ENCODE measurements at places on chromosomes 7 and 10. TPM values are rescaled to one million over a fixed set of nuclear protein-coding genes. Genes with fewer than 3 reads are reported as not detected.

GRCh38 chr10:45470098-45471012 is 96.3 kb downstream of the ALOX5 start:
- DNase-seq, result no peak

DNA sequence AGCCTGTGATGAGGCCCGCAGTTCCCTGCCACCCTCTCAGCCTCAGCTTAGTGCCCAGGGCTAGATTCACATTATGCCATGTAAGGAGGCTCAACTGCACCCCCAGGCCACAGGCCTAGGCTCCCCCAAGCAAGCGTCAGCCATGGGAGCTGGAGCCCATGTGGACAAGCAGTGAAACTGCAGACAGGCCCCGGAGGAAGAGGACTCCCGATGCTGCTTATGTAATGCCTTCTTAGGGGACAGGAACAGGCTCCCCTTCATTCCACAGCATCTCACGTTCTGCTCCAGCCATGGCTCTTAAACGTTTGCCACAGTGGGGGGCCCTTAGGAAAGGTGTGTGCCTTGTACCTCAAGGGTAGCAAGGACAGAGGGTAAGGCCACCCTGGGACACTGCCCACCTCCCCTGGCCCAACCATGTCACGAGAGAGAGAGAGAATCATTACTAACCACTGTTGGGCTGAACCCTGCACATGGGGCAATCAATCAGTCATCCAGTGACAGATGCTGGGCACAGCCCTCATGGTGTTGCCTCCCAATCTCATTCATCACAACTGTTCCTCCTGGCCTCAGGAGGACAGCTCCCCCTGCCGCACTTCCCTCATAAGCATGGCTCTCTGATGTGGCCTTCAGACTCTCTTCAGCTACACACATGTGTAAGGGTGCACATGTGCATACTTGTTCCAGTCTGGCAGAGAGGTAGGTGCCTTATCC is 263.0 kb downstream of the GRID1 start:
- DNase-seq, result no peak

GRCh38 chr7:1963575-1963974 is 269.2 kb downstream of the MAD1L1 start:
- DNase-seq, result no peak

DNA sequence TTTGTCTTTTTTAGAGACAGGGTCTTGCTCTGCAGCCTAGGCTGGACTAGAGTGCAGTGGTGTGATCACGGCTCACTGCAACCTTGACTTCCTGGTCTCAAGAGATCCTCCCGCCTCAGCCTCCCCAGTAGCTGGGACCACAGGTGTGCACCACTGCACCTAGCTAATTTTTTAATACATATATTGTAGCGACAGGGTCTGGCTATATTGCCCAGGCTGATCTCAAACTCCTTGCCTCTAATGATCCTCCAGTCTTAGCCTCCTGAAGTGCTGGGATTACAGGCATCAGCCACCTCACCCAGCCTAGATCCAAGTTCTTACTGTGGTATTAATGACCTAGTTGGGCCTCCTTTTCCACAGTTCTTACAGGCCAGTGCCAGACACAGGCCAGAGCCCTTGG is 11.7 kb upstream of the SERPINE1 start:
- DNase-seq, result no peak

The CYP26C1 gene
- total RNA-seq, result not detected

DNA sequence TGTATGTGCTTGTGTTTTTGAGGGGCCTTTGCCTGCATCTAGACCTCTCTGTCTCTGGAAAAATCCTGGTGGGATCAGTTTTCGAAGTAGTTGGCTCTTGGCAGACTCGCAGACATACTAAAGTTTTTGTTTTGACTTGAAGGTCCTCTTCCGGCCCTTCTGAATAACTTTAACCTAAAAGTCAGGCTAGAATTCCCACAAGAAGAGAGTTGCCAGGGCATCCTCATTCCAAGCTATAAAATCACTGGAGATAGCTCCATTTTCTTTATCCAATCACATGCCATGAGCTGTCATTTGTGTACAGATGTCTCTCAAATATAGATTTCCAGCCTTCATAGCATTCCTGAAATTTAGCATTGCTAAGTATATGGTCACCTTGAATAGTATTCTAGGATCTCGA is 967.8 kb downstream of the LRMDA start:
- DNase-seq, result no peak

DNA sequence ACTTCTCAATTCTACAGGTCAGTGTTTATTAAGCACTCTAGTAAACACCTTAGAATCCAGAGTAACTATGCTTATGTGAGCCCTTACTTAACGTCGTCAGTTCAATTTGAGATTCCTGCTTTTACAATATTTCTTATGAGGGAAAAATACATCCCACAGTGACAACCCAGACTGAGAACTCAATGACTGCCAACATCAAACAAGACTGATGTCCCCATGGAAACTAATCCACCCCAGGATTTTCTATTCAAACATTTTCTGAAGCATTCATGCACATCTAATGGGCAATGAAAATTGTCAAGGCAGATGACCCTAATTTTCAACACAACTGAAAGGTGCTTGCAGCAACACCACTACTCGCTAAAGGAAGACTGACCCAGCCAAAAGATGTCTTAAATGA is 67.0 kb downstream of the ATE1 start:
- no peak for DNase-seq

GRCh38 chr10:121927318-121927840 is 452 bp downstream of the ATE1 start:
- DNase-seq, result peak; percentile 49

DNA sequence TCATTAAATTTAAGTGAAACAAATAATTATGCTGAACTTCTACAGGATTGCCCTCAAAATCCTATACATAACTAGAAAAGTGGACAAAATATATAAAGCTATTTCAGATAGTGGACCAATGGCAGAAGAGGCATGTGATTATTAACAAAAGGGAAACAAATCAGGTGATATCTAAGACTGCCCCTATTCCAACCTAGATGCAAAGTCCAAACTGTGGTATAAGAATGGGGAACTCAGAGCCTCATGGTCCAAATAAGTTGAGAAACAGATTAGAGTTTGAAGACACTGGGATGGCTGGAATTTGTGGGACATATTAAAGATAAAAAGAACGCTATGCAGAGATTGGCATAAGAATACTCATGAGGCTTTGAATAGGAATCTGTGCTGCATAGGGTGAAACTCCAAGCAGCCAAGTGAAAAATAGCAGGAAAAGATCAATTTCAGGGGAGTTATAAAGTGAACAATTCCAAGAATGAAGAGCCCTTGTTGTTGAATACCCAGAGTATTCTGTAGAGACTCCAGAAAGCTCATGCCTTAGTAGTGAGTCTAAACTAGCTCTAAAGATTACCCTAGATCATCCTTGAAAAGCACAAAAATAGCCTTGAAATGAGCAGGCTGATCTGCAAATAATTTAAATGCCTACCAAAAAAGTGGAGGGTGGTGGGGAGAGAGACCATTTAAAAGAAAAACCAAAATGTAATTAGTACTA is 152.4 kb downstream of the IMMP2L start:
- no peak for DNase-seq

- no peak for DNase-seq
Observed at GRCh38 chr10:121690152-121690848, 92.1 kb upstream of the FGFR2 start.

The GPC2 gene
- 9.6 TPM for total RNA-seq

DNA sequence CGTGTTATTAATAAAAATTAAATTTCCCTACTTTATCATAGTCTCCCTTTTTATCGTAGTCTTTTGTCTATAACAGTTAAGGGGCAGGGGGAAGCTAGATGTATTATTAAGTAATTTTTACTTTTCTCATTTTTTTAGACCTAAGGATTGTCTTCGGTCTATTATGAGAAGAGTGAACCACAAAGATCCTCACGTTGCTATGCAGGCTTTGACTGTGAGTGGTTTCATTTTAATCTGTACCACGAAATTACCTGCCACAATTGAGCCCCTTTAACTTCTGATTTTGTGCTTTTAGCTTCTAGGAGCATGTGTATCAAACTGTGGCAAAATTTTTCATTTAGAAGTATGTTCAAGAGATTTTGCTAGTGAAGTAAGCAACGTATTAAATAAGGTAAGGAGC is 40.6 kb downstream of the STAM start:
- no peak for DNase-seq

The ZP3 gene
- total RNA-seq, result not detected

The PAX4 gene
- not detected for total RNA-seq

- DNase-seq, result no peak
Observed at GRCh38 chr10:28155726-28156125, 147.1 kb downstream of the MPP7 start.

The ALOX5 gene
- total RNA-seq, result not detected

- DNase-seq, result no peak
Observed at GRCh38 chr10:51972733-51973346, 273.4 kb upstream of the CSTF2T start.

GRCh38 chr7:131544449-131545301 is 11.8 kb downstream of the PODXL start:
- DNase-seq, result peak; percentile 64

DNA sequence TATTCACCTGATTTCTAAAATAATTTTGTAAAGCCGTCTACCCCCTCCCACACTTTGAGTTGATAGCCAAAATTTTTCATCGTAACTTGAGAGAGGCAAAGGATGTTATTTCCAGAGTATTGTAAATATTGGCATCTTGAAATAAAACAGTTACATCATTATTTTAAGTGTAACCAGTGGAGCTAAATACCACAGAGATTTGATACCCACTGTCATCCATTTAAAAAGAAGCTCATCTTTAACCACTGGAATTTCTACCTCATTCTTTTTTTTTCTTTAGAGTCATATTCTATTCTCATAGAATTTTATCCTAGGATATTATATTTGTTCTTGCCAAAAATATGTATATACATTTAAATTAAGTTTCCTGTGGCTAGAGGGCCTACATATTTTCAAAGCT is 48.6 kb downstream of the CAMK1D start:
- DNase-seq, result no peak

GRCh38 chr7:141992156-141992555 is 3.5 kb upstream of the MGAM start:
- peak; percentile 13 for DNase-seq

- no peak for DNase-seq
Observed at GRCh38 chr7:18179093-18179492, 151.4 kb upstream of the PRPS1L1 start.

GRCh38 chr10:75612904-75613684 is 181.7 kb downstream of the LRMDA start:
- DNase-seq, result no peak

DNA sequence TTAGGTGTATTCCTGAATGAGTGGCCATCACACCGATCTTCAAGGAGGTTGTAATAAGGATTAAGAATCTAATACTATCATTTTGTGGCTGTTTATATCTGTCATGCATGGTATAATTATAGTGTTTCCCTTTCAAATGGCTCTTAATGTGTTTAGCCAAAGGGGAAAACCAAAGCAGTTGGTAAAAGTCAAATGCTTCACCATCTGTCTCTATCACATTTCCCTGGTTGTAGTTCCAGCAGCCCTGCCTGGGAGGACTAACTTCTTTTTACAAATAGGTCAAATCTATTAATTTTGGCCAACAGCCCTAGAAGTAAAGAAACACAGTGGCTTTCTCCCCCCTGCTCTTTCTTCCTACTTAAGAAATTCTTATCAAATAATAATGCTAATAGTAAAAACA is 56.7 kb downstream of the ZNF365 start:
- no peak for DNase-seq

The FAM25C gene
- not detected for total RNA-seq

GRCh38 chr7:26034391-26034790 is 117.6 kb upstream of the NFE2L3 start:
- no peak for DNase-seq

DNA sequence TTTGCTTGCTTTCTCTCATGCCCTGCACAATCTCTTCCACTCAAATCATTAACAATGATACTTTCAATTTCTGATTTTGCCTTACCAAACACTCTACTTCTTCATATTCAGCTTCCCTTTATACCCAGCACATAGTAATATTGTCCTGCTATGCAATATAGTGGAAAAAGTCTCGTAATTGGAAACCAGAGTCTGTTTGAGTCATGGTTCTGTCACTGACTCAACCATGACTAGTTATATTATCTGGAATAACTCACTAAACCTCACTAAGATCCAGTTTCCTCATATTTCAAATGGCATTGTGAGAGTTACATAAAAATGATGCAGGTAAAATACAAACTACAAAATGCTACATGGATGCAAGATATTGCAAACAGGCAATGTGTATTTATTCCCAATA is 98.5 kb upstream of the LRRTM3 start:
- peak; percentile 85 for DNase-seq

- no peak for DNase-seq
Observed at GRCh38 chr10:12655940-12656339, 306.6 kb downstream of the CAMK1D start.

DNA sequence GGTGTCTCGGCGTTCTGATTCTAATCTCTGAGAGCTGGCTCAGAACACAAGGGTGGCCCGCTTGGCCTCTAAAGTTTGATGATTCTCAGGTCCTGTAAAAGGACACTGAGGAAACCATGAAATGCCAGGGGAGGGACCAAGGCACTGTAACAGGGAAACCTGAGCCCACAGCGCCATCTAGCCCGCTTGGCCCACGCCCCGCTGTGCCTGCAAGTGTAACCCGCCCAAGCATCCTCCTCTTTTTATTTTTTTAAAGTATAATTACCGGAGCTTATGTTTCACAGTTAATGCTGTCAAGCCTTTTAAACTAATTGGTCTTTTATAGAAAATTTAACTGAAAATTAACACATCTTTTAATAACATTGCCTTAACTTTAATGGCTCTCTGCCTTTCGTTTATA is 734.7 kb downstream of the KCNMA1 start:
- no peak for DNase-seq

The ACTA2 gene
- 105 TPM for total RNA-seq

DNA sequence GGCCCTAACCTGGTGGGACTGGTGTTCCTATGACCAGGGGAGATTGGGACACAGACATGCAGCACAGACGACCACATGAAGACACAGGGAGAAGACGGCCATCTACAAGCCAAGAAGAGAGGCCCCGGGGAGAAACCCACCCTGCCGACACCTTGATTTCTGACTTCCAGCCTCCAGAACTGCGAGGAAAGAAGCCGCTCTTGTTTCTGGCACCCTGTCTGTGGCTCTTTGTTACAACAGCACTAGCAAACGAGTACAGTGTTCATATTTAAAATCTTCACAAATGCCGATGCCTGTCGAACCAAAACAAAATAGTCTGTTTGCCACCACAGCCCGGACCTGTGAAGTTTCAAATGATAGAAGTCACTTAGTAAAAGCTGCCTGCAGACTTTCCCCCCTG is 132.3 kb downstream of the ACTR3B start:
- DNase-seq, result no peak
